ENCODE measurements at places on chromosomes 2 and 18.

- no peak for DNase-seq
Measured at GRCh38 chr2:221610255-221610654, 38.2 kb upstream of the EPHA4 start.

GRCh38 chr18:62784966-62785413 is 69.6 kb downstream of the PHLPP1 start:
- DNase-seq, result no peak

GRCh38 chr2:34736482-34736881 is 1137.4 kb upstream of the FAM98A start:
- no peak for DNase-seq

DNA sequence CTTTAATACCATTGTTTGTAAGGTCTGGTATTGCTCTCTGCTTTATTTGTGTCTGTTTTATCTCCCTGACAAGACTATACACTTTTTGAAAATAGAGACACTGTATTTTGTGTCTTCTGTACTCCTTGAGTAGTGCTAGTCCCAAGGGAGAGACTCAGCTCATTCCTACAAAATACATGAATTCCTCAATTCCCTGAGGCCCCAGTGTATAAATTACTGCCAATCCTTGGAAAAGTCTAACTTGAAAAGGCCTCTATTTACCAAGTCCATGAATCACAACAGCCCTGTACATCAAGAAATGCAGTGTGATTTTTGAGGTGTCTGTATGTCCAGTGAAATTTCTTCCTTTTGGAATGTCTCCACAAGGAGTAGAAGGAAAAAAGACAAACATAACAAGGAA is 34.9 kb upstream of the NEDD4L start:
- DNase-seq, result no peak

DNA sequence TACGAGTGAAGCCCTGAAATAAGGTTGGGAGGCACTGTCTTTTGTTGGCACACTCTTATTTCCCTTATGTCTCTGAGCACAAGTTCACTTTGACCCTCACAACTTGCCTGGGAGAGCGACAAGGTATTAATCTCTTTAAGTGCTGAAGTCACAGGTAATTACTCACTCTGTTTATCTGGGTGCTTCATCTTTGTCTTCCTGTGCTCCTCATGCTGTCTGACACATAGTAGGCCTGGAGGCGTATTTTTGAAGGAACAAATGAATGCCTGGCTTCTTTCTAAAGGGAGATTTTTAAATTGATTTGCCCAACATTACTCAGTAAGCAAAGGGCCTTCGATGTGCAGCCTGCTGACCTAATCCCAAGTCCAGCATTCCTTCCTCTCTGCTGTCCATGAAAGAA is 507.1 kb upstream of the TNP1 start:
- no peak for DNase-seq

- DNase-seq, result no peak
Measured at GRCh38 chr2:34604164-34604563, 1005.1 kb upstream of the FAM98A start.

DNA sequence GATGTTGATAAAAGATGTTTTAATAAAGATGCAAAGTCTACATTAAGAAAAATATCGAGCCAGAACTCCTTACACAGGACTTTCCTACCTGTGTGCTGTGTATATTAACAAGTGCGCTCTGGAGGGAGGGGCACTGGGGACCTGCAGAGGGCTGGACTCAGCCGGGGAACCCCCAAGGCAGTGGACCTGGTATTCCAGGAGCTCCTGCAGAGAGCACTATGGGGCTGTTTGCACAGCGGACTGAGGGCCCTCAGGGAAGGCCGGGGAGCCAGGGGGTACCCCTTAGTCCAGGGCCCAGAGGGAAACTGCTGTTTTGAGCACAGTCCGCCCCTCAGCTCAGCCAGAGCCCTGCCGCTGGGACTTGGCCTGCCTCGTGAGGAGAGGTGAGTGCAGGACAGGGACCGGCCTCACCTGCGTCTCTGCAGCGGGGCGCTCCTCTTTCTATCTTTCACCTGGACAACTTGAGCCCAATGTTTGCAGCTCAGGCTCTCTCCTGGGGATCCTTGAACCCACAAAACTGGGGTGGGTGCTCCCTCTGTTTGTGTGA is 168.4 kb downstream of the ARL4C start:
- no peak for DNase-seq

- no peak for DNase-seq
Measured at GRCh38 chr2:96500385-96501066, 4.6 kb downstream of the NEURL3 start.

DNA sequence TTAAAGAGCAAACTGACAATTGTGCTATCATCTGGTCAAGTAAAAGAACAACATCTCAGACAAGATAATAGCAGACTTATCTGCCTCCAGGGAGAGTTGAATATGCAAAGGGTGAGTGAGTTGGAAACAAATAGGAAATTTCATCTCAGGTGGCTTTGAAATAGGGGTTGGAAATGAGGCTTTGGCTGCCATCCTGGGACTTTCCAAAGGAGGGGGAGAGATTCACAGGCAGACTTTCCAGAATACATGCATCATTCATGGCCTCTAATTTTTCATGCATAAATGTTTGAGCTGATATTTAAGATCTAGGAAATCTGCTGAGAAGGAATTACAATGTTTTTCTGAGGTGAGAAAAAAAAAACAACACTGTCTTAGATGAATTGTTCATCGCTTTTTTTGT is 300.5 kb downstream of the ALK start:
- no peak for DNase-seq

DNA sequence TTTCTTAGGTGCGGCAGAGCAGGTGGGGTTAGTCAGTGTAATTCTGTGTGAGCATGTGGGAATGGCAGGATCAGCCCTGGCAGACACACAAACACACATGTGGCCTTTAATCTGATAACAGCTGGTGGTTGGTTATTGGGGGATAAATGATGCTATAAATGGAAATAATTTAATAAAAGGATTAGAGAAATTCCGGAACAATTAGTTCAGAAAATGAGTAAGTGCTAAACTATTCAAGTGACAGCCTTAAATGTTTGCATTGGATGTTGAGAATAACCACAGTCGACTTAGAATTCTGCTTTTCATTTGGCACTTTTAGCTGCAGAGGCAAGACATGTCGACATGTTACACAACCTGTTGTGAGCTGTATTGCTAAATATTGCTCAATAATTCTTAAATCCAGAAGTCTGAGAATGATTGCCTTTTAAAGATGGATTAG is 7.2 kb downstream of the SMYD1 start:
- no peak for DNase-seq

- no peak for DNase-seq
Measured at GRCh38 chr2:150620855-150621254, 133.4 kb upstream of the RND3 start.

DNA sequence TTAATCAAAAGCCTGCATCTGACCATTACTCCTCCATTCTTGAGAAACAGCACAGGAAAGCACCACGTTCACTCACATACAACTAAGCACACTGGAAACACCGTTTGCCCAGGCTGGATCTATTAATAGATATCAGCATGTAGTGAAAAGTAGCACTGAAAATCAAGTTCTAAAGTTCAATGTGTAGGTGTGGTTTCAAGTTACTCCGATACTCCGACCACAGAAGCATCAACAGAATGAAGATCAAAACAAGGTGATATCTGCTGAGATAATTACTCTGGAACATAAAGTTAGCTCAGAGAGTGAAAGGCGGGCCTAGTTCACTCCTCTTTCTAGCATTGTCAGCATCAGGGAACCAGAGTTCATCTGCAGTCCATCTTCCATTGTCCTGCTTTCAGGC is 1367.4 kb upstream of the ACVR2A start:
- DNase-seq, result no peak

DNA sequence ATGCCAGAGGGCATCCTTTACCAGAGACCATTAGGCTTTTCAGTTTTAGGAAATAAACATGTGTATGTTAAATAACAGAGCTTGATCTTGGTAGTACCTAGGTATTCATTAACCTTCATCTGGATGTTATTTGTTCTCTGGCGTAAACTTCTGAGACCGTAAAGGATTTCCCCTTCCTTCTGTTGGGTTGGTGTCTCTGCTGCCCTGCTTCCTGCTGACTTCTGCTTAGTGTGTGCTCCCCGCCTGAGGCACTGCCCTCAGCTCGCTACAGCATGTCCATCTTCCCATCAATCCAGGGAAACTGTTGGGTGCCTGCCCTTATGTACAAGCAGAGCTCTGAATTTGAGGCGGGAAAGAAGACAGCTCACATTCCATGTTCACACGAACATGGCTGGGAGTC is 177.9 kb downstream of the TPGS2 start:
- no peak for DNase-seq

DNA sequence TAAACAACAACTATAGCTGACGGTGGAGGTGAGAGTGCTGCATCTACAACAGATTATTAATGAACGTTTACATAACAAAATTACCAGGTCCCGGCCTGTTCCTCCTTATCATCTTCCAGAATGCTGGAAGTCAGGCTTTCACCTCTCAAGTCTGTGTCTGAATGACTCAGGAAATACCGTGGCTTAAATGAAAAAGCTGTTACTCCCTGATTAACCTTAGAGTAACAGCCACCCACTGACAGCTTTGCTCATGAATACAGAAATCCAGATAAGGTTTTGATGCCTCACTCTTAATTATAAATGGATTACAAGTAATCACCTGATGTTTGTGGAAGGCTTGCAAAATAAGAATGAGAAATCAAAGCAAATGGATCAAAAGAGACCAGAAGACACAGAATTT is 885.3 kb upstream of the CELF4 start:
- DNase-seq, result no peak

DNA sequence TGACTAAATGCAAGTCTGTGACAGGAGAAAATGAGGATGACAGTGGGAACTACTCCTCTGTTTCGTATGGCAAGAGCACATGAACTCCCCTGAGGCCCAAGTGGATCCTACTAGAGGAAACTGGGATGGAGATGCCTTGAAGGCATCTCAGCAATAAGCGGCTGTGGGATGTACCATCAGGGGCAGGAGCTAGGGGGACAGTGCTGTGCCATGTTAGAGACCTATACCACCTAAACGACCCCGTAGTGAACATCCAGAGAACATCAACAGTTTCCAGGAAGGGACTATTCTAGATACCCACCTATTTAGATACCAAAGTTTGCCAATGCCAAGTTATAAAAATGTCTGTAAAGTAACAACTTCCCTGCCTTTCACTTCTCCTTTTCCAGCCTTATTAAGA is 860.8 kb upstream of the ACVR2A start:
- no peak for DNase-seq

DNA sequence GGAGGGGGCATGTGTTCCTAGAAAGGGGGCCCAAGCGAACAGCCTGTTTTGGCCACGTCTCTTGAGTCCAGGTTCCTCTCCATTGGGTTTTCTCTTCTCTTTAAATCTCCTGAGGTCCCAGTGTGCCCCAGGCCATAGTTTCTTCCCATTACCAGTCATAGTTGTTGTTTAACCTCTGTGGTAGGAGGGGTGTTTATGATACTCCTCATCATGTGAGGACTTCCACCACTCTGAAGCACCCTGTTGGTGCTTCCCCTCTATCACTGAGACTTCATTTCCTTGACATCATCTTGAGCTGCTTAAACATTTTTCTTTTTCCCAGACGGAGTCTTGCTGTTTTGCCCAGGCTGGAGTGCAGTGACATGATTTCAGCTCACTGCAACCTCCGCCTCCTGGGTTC is 45.9 kb downstream of the WIPF1 start:
- DNase-seq, result no peak

- DNase-seq, result no peak
Measured at GRCh38 chr2:187689372-187689771, 135.1 kb upstream of the TFPI start.

GRCh38 chr2:177797808-177798207 is 274.8 kb downstream of the PDE11A start:
- DNase-seq, result no peak

DNA sequence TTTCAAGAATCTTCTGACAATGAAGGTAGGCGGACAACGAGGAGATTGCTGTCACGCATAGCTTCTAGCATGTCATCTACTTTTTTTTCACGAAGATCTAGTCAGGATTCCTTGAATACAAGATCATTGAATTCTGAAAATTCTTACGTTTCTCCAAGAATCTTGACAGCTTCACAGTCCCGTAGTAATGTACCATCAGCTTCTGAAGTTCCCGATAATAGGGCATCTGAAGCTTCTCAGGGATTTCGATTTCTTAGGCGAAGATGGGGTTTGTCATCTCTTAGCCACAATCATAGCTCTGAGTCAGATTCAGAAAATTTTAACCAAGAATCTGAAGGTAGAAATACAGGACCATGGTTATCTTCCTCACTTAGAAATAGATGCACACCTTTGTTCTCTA is 35.8 kb downstream of the MARCHF7 start:
- no peak for DNase-seq

- no peak for DNase-seq
Measured at GRCh38 chr2:204109681-204110080, 173.1 kb downstream of the ICOS start.

GRCh38 chr2:173851141-173851641 is 114.0 kb downstream of the SP3 start:
- DNase-seq, result no peak

DNA sequence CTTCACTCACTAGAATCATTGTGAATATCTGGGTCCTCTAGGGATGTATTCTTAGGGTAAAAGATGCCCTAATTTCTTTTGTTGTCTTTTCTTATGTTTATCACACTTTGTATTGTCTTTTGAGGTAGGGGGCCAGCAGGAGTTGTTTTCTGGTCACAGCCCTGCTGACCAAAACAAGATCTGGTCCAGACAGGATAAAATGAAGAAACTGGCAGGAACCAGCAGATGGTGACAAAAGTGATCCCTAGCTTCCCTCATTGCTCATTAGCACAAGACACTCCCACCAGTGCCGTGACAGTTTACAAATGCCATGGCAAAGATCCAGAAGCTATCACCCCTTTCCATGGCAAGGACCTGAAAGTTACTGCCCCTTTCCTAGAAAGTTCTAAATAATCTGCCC is 81.7 kb upstream of the CCDC85A start:
- no peak for DNase-seq

GRCh38 chr2:11744631-11745394 is 1.6 kb upstream of the LPIN1 start:
- DNase-seq, result no peak

DNA sequence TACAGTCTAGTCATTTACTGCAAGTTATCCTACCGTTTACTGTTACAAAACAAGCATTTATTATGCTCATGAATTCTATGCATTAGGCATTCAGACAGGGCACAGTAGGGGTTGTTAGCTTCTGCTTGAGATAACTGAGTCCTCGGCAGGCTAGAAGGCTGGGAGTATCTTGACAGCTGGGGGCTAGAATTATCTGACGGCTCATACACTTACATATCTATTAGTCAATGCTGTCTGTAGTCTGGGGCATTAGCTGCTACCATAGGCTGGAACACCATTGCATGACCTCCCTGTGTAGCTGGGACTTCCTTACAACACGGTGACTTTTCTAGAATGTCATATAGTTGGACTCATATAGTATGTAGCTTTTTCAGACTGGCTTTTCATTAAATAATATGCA is 61.9 kb upstream of the ALK start:
- DNase-seq, result no peak

- no peak for DNase-seq
Measured at GRCh38 chr2:209956271-209956670, 46.2 kb upstream of the RPE start.

DNA sequence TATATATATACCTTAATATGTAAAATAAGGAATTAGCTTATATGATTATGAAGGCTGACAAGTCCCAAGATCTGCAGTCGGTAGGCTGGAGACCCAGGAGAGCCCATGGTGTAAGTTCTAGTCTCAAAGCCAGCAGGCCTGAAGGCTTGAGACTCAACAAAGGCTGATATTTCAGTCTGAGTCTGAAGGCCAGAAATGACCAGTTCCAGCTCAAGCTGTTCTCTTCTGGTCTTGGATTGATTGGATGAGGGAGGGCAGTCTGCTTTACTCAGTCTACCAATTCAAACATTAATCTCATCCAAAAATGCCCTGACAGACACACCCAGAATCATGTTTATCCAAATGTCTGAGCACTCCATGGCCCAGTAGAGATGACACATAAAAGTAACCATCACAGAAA is 22.0 kb downstream of the HNMT start:
- DNase-seq, result no peak

- DNase-seq, result no peak
Measured at GRCh38 chr2:234502285-234502918, 5.5 kb upstream of the ARL4C start.

Measured in smooth muscle cell of the brain vasculature (primary cell).